Karpas-422 (cell line): ENCODE measurements at places on chromosomes 3 and 15. TPM values are rescaled to one million over a fixed set of nuclear protein-coding genes. Genes with fewer than 3 reads are reported as not detected.

Gene CLDN18
- total RNA-seq = not detected in 2 replicates

GRCh38 chr3:117128872-117129271, 419.3 kb downstream of the TUSC7 start:
- DNase-seq = no peak

Gene ZNF445
- total RNA-seq = 9.2 and 9.8 TPM in 2 replicates

Gene FSTL1
- total RNA-seq = not detected in 2 replicates

Gene JMJD7
- total RNA-seq = 2.8 and 9.2 TPM in 2 replicates

DNA sequence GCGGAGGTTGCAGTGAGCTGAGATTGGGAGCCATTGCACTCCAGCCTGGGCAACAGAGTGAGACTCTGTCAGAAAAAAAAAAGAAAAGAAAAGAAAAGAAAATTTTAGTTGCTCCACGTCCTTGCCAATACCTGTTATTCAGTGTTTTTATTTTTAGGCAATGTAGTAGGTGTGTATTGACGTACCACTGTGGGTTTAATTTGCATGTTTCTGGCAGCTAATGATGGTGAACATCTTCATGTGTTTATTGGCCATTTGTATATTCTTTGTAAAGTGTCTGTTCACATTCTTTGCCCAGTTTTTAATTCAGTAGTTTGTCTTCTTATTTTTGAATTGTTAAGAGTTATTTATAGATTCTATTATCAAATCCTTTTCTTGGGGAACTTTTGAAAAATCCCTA, 38.1 kb upstream of the GCSAM start:
- no peak for DNase-seq

GRCh38 chr15:91022832-91023129, 387 bp upstream of the VPS33B start:
- DNase-seq = no peak

DNA sequence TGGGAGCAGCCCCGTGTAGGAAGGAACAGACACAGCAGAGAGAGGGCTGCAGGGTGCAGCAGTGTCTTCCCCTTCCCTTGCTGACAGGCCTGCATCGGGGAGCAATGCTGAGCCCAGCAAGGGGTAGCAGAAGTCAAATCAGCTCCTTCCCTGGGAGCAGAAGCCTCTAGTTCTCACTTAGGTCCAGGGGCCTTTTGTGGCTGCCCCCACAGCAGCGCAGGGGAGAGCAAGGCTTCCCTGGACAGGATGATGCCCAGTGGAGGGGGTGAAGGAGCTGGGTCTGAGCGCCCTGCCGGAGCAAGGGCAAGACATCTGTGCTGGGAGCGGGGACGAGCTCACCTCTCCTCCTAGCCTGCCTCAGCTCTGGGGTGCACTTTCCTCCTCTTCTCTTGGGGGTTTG, 827 bp downstream of the PLCB2 start:
- DNase-seq = no peak

Gene GADL1
- not detected in 2 replicates for total RNA-seq

DNA sequence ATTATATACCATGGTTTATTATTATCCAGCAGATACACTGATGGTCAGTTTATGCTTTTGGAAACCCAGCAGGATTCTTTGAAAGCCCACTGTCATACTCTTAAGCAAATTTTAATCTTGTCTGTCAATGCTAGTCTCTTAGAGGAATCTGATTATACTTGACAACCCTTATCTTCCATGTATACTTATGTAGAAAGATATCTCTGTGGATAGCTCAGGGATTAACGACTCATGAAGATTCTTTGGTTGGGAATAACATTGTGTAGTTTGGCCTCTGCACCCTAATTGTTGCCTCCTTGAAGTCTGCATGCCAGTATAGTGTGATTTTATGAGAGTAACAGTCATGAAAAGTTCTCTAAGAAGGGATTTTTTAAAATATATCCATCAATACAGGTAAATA, 33.0 kb downstream of the FILIP1L start:
- DNase-seq = no peak

- no peak for DNase-seq
Measured at GRCh38 chr15:66165856-66166255, 87.7 kb downstream of the MEGF11 start.

- peak; percentile 78 for DNase-seq
Measured at GRCh38 chr3:136194409-136195257, 1.5 kb downstream of the MSL2 start.
